Psoas muscle (tissue), 8 donors: ENCODE measurements at places on chromosomes 4 and X. TPM values are rescaled to one million over a fixed set of nuclear protein-coding genes. Genes with fewer than 3 reads are reported as not detected.

The GC gene
- total RNA-seq = 0.18 TPM

The EXOC1L gene
- not detected for total RNA-seq

The DUSP21 gene
- total RNA-seq = not detected

The BEX2 gene
- 0.30 TPM for total RNA-seq

The NEUROG2 gene
- total RNA-seq = not detected

The BEX1 gene
- total RNA-seq = 0.48 TPM
